Activated naive CD8-positive, alpha-beta T cell treated with anti-CD3 and anti-CD28 coated beads, Interleukin-2, amount 50 U/mL, for 24 hours (primary cell): ENCODE measurements at places on chromosomes 5 and 9.

DNA sequence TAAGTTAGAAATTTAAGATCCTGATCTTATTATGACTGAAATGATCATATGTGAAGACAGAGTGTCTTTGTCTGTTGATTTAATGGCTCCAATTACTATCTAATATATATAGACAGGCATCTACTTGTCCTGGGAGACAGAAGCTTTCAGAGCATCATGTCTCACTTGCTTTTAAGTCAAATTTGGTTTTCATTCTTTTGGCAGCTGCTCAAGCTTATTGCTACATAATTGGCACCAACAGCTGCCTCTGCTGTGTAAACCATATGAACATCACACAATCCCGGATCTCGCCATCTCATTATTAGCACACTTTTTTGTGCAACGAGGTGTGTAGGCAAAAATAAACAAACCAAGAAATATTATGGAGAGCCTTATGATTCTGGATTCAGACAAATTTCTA is 1717.9 kb downstream of the EFNA5 start:
- no peak for DNase-seq

DNA sequence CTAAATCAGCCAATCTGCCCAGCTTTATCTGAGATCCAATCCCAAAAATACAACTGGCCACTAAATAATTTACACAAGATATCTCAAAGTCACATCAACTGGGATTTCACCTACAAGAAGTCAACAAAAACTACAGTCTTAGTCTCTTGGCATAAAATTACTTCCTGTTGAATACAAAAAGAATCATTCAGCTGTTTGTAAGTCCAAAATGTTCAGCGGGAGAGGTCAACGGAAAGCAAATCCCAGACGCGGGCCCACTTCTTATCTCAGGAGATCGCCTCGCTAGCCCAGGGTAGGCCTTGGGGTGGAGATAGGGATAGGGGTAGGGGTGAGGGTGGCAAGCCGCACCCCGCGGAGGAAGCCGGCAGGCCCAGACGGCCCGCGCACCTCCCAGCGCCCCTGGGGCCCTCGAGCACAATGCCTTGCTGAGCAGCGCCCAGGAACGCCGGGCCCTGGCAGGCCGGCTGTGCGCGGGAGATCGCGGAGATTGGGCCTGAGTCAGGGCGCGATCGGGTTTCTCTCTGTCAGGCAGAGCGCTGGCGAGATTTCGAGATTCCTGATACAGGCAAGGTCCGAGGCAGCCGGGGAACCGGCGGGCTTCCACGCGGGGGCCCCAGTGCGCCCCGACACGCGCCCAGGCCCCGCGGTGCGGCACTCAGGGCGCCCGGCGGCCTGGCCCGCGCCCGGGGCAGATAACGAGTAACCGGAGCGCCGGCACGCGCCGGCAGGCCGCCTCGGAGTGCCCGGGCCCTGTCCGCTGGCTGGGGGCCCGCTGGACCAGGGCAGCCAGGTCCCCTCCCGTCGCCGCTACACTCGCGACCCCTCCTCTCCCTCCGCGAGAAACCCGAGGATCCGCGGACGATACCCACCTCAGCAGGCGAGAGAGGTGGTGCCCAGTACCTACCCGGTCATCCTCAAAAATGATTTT is 601 bp downstream of the HINT1 start:
- DNase-seq = peak; percentile 67

DNA sequence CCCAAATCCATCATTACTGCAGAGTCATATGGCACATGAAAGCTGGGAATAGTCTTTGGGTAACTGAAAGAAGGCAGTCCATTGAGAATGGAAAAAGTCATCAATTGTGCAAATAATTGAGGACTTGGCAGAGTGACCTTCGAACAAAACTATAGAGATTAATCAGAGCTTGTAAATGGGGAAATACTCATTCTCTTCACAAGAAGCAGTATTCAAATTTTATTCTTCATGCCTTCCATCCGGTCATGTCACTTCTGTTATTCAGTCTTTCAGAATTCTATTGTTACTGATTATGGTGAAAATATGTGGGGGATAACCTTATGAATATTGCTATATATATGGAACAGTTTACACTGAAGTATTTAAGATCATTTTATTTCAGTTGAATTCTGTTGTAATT is 8.1 kb downstream of the RGMB start:
- DNase-seq = no peak

- DNase-seq = no peak
Measured at GRCh38 chr5:179834120-179834519, 13.4 kb downstream of the SQSTM1 start.

DNA sequence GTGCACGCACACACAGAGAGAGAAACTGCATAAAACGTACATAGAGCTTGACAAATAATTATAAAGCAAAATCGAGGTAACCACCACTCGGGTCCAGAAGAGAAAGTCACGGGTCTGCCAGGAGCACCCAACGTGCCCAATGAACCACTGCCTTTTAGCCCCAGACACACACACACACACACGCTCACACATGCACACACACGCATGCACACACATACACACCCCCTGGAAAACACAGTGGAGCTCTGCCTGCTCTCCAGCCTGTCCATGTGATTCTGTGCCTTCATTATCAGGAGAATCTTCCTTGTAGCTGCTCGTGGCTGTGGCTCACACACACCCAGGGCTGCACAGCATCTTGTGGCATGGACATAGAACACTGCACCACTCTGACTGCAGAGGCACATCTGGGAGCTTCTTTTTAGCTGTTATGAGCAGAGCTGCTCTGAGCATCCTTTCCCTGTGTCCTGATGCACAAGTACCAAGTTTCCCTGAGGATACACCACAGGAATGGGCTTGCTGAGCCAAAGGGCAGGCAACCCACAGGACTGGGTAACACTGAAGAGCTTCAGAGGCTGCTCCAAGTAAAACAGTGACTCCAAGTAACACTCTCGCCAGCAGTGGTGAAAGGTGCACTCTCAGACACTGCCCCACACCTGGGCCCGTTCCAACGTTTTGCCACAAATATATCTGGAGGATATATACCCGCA is 58.9 kb downstream of the CAMSAP1 start:
- no peak for DNase-seq

- no peak for DNase-seq
Measured at GRCh38 chr9:98472216-98472615, 216.8 kb upstream of the TBC1D2 start.

DNA sequence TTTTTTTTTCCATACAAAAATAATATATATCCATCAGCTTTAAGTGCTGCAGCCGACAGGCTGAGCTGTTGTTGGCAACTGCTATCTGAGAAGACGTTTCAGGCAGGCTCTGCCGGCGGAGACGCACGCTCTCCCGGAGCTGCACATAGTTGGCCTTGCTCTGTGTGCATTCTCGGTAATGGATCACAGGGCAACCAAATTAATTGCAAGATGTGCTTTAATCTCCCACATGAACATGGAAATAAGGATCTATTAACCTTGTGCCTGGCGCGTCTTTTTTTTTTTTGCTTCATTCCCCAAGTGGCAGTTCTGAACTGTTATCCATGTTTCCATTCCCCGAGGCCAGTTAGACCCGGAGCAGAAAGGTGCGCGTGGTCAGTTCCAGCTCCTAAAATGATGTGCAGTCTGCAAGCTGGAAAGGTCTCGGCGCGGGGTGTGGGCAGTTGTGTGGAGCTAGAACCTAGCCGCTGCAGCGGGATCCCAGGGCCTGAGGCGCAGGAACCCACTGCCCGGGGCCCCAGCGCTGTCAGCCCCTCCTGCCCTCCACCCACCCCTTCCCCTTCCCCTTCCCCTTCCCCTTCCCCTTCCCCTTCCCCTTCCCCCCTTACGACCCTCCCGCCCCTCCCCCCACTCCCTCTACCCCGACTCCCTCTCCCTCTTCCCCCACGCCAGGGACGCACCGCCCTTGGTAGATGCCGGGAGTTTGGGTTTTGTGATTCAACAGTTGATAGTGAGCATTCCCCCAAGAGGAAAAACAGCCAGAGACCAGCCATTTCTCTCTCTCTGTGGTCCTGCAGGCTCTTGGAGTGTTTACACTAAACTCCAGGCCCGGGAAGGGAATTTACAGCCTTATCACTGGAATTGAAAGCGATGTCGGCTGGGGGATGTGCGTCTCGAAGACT is 137.8 kb downstream of the CEP120 start:
- no peak for DNase-seq

DNA sequence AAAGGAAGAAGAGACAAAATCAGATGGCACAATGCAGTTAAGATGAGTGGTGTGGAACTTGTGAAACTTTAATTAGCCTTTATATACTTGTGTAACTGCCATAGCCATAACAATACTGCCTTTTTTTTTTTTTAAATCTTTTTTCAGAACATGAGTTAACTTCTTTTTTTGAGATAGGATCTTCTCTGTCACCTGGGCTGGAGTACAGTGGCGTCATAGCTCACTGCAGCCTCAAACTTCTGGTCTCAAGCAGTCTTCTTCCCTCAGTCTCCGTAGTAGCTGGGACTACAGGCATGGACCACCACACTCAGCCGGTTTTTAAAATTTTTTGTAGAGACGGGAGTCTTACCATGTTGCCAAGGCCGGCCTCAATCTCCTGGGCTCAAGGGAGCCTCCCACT is 37.2 kb downstream of the GPBP1 start:
- no peak for DNase-seq

- DNase-seq = no peak
Measured at GRCh38 chr9:127912296-127912695, 4.5 kb downstream of the ST6GALNAC4 start.

DNA sequence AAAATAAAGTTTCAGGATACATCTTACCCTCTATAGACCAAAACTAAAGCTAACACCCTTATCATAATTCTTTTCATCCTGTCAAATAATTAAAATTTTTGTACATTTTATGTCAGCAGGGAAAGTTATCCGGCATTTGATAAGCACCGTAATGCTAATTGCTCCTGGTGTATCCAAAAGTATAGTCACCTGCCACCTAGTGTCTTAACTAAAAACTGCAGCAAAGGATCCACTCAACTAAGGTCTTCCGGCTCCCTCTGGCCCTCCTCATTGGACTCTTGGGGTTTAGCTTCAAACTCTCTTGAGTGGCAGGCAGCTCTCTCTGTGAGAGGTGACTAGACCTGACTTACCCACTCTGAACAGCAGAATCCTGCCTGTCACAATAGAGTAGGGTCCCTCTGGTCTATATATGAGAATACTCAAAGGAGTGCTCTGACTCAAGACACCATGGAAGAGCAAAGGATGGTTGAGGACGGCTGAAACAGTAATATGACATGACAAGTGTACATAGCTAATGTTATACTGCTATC is 60.4 kb upstream of the CAST start:
- DNase-seq = peak; percentile 56

- DNase-seq = no peak
Measured at GRCh38 chr5:87339986-87340385, 72.3 kb downstream of the RASA1 start.

DNA sequence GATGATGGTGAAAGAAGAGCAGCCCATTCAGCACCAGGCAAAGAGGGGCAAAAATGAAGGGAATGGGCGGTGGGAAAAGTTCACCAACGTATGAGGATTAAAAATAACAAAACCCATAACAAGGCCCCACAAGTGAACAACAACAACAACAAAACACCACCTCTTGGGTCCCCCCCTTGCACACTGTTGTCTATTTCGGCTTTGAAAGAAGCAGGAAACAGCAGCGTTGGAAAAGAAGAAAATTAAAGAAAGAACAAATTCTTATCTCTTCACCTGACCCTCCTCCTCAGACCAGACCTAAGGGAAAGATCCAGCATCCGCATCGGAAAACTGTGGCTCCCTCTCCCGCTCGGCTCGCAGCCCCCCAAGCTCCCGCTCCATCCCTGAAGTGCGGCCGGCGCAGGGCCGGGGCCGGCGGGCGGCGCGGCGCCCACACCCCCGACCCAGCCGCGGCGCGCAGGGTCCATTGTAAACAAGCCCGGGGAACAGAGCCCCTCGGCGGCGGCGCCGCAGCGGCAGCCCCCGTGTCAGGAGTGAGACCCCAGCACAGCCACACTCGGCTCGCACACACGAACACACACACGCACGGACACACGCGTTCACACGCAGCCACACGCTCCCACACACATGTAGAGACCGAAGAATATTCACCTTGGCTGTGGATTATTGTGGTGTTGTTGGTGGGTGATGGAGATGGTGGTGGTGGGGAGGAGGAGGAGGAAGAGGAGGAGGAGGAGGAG is 535 bp downstream of the RFX3 start:
- peak; percentile 40 for DNase-seq

DNA sequence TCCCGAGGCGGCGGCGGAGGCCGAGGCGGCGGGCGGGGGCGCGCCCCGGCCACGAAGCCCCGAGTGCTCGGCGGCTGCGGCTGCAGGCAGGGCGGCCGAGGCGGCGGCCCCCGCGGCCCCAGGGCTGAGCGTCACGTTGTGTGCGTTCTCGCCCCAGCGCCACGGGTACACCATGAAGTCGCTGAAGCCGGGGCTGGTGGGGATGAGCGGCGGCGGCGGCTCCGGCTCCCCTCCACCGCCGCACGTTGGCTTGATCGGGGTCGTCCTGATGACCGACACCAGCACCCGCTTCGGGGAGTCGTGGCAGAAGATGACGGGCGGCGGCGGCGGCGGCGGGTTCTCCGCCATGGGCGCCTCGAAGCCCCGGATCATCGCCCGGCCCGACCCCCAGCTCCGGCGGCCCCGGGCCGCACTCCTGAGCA is 498 bp downstream of the ZNF367 start:
- DNase-seq = no peak

- DNase-seq = no peak
Measured at GRCh38 chr5:163079618-163080017, 357.8 kb upstream of the CCNG1 start.

DNA sequence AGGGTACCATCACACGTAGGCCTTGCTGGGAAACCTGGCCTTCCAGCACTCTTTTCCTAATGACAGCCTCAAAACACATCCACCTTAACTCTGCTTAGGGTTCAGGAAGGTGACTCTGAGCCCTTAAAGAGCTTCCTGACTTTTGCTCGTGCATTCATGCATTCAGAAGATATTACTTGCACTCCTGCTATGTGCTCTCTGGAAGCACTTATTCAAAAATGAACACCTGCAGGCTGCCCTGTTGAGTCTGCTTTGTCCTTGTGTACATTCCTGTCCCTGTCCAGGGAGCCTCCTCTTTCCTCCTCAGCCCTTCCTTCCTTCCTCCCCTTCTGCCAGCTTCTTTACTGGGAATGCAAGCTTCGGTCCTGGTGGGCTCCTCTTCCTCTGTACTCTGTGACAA is 61.5 kb downstream of the SPRY4 start:
- no peak for DNase-seq

DNA sequence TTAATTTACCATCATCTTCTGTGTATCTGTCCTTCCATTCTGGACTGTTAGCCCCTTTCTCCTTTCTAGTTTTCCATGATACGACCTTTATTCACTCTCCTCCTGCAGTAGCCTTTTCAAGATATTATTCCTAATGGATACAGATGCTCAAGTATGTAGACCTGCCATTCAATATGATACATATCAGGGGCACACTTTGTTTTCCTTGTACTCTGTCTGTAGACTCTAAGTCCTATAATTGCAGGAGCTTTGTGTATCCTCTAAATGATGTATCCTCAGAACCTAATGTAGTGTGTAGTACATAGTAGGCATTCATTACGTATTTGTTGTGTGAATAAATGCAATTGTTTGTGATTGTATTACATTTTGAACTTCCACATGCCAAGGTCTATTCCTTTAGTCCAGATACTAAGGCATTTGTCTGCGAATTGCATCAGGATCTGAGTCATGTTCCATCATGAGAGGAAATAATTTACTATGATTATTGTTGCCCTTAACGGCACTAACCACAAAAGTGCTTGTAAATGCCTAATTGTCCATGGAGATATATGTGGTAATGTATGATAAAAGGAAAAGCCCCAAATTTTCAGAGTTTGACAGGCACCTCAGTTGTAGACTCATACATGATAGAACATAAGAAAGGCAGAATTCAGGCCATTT is 57.1 kb upstream of the IZUMO3 start:
- no peak for DNase-seq
